Breast epithelium (tissue), 4 donors: ENCODE measurements at places on chromosomes 2 and 18. TPM values are rescaled to one million over a fixed set of nuclear protein-coding genes. Genes with fewer than 3 reads are reported as not detected.
A peak's percentile ranks its signal among the peaks of the same experiment; 100 is the strongest.

GRCh38 chr2:217836901-217837491 is 165.8 kb downstream of the TNS1 start:
- peak; percentile 95 for DNase-seq

- no peak for DNase-seq
These were observed 84.8 kb upstream of the ITGA6 start for GRCh38 chr2:172342611-172343010.

- DNase-seq = no peak
These were observed 250.5 kb downstream of the SLC8A1 start for GRCh38 chr2:40201425-40201824.

GRCh38 chr2:238600506-238601432 is 174.0 kb downstream of the ASB1 start:
- DNase-seq = no peak

DNA sequence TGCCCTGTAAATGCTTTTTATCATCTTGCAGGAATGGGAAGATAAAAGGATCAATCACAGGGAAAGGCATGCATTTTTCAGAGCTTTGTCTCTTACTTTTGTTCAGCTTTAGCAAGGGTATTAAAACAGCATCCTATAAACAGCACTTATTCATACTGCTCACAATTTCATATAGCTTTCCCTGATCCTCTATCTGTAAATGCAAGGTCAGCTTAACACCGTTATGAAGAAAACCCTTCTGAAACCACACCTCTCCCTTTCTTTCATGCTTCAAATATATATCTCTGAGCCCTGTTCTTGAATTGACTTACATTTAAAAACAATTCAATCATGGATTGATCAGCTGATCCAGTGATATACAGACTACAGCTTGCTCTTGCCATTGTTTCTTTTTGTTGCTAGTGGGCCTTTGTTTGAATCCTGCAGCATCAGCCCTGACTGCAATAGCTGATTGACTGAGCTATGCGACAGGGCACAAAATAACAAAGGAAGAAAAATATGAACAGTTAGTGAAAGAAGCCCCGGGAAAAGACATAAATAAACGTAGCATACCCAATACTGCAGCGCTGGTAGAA is 795.5 kb upstream of the CDH2 start:
- DNase-seq = no peak

DNA sequence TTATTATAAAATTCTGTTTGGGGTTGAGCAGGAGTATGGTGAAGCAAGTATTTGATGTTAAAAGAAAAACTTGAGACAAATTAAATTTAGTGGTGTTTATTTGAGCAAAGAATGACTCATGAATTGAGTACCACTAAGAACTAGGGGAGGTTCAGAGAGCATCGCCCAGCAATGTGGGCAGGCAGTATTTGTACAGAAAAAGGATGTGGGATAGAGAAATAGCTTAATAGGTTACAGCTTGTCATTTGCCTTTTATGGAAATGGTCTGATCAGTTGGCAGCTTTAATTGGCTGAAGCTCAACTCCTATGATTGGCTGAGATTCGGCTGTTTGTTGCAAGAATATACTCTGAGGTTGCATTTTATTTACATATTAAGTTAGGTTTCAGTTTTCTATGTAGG is 68.2 kb downstream of the LRATD1 start:
- no peak for DNase-seq

GRCh38 chr18:36419900-36420531 is 122.5 kb downstream of the FHOD3 start:
- DNase-seq = no peak

GRCh38 chr2:4895371-4895770 is 796.8 kb upstream of the SOX11 start:
- DNase-seq = no peak

GRCh38 chr2:173814306-173814705 is 150.9 kb downstream of the SP3 start:
- DNase-seq = no peak

GRCh38 chr2:190576573-190576972 is 42.1 kb upstream of the NEMP2 start:
- no peak for DNase-seq

DNA sequence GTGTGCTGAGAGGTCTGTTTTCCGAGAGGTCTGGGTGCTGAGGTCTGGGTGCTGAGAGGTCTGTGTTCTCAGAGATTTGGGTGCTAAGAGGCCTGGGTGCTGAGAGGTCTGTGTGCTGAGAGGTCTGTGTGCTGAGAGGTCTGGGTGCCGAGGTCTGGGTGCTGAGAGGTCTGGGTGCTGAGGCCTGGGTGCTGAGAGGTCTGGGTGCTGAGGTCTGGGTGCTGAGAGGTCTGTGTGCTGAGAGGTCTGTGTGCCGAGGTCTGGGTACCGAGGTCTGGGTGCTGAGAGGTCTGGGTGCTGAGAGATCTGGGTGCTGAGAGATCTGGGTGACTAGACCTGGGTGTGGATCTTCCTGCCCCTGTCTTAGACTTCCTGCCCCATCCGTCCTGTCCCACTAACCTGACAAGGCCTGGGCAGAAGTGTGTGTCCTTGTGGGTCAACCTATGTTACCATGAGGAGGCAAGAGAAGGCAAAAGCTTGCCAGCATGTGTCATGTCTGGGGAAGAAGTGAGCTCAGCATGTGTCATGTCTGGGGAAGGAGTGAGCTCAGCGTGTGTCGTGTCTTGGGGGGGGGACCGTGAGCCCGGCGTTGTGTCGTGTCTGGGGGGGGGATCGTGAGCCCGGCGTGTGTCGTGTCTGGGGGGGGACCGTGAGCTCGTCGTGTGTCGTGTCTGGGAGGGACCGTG is 69.3 kb downstream of the KCNG2 start:
- DNase-seq = no peak

DNA sequence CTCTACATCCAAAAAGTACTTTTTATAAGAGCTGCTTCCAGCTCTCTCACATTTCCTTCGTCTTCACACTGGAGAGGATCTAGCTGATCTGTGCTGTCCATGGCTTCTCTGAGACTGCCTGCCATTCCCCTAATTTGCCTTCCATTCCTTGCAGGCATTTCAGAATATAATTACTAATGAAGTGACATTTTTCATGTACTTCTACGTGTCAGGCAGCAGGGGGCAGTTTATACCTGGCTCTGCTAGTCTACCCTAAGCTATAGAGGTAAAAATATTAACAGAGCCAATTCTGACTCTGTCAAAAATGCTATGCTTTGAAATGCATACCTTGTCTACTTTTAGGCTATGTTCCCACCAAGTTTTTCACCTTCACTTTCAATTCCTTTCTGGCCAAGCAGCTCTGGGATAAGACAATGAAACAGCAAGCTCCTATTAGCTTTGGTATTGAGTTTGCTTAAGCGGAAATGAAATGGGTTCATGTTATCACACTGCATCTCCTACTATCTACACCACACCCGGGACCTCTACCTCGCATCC is 81.9 kb downstream of the MEP1B start:
- no peak for DNase-seq

AGXT gene
- total RNA-seq = not detected

CSRNP3 gene
- 1.4 TPM for total RNA-seq

ASB18 gene
- total RNA-seq = not detected

TGFA gene
- 1.1 TPM for total RNA-seq

PDE11A gene
- total RNA-seq = 2.2 TPM

SLC5A7 gene
- not detected for total RNA-seq

CXCR1 gene
- not detected for total RNA-seq
